ENCODE measurements at places on chromosomes 3 and 15.

DNA sequence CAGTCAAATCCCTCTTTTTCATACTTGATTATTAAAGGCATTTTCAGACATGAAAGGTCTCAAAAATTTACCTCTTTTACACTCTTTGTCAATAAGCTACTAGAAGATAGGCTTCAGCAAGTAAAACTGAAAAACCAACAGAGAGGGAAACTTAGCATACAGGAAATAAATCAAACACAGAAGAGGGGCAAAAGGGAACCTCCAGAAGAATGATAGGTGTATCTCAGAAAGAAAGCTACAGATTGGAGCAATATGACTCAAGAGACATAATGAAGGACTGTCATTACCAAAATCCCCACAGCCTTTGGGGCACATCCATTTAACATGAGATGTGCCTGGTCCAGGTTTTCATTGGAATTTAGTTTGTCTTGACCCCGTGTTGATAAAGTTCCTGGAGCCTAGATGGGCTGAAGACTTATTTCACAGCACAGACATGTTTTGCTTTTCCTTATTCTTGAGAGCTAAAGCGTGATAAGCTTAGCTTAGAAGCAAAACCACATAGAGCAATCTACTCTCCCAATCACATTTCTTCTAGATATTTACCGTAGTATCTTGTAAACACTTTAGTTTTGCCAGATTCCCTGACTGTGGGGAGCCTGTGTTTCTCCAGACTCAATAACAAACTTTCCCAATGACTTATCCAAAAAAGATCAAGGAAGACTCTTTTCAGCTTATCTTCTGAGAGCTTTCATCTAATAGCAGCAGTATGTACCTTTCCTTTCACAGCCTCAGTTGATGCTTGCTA, 11.7 kb downstream of the LRRFIP2 start:
- no peak for DNase-seq

DNA sequence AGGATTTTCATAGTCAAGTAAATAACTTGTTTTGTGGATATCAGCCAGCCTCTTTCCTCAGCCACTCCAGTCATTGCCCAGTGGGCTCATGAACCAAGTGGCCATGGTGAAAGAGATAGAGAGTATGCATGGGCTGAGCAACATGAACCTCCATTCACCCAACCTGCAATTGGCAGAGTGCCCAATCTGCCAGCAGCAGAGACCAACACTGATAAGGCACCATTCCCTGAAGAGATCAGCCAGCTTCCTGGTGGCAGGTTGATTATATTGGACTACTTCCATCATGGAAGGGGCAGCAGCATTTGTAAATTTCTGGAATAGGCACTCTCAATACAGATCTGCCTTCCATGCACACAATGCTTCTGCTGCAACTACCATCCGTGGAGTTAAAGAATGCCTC, 10.3 kb upstream of the MCF2L2 start:
- DNase-seq = peak; percentile 35

DNA sequence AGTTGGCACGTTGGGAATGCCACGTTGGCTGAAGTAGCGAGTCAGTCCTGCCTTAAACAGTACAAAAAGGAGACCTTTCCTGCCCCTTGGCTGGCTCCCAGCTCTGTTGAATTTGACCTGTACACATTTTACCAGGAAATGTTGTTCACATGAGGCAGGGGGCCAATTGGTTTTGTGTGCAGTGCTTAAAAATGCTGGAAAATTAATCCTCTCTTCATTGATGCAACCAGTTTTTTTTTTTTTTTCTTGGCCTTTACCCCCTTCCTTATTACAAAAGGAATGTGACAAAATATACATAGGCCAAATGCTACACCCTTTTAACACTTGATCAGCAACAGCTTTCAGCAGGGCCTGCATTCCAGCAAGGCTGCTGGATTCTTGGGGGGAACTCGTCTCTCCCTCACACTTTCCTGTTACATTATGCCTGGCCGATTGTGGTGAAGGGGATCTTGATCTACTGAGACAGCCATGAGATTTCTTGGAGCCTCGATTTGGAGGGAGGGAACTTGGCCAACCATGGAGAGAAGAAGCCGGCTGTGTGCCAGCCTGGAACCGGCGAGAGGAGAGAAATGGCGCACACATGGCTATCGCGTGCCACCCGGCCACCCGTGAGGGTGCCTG, 93.1 kb downstream of the DNASE1L3 start:
- DNase-seq = no peak

DNA sequence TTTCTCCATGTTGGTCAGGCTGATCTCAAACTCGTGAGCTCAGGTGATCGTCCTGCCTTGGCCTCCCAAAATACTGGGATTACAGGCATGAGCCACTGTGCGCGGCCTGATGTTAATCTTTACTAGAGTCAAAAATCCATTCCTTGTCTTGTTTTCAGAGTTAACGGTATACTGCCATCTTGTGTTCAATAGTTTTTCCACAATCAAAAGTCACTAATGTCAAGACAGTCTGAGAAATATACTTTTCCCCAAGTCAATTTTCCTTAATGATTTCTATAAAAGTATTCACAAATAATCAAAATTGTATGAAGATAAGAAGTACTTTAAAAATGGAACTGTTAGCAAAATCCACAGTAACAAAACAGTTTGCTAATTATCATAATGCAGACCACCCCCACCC, 8.5 kb downstream of the CRBN start:
- peak; percentile 8 for DNase-seq

- DNase-seq = no peak
These were observed 46.1 kb upstream of the TNFSF10 start for GRCh38 chr3:172569128-172570008.

DNA sequence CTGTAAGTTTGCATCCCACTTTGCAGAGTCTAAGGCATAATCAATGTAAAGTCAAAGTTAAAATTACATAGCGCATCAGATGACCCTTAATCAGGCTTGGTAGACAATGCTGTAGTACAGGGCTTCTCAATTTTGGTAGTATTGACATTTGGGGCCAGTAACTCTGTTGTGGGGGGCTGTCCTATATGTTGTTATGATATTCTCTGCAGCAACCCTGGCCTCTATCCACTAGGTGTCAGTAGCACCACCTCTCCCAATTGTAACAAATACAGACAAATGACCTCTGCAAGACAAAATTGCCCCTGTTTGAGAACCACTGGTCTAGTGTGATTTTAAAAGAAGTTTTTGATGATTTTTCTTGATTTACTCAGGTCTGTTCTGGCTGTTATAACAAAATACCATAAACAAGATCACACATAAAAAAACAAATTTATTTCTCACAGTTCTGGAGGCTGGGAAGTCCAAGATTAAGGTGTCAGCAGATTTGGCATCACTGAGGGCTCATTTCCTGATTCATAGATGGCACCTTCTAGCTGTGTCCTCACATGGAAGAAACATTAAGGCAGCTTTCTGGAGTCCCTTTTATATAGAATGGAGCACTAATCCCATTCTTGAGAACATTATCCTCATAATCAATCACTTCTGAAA, 37.6 kb upstream of the SLC9A9 start:
- DNase-seq = peak; percentile 65

- no peak for DNase-seq
These were observed 5.7 kb downstream of the PCCB start for GRCh38 chr3:136255672-136256406.

DNA sequence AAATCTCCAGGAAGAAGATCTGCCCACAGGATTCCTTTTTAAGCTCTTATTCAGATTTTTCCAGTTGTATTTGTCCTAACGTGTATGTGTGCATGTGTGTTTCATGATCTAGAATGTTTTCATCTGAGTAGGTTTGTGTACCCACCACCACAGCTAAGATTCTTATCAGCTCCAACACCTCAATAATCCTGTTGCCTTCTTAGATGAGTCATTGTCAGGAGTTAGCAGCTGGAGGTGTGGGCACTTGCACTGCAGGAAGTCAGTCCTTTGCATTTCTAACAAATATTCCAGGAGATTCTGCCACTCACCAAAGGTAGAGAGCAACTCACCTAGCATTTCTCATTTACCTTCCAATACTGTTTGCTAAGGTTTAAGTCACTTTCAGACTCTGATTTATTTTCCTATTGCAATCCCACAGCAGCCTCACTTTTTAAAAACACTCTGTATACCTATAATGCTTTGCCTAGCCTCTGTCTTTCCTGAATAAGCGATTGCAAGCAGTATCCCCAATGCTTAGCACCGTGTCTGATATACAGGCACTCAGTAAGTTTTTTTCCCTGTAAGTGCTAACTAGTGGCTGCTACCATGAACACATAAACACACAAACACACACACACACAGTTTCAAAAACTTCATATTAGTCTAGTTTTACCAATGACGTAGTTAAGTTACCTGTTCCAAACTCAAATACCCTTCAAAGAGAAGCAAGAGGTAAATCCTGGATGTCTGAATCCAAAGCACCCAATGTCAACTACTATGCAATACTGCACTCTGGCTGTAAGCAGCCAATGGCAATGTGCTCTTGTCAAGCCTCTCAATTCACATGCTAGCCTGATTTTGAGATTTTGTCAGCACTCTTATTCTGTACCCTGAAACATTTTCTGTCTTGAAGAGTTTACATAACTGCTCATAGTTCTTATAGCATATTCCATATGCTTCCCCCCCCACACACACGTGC, 713.5 kb upstream of the LMCD1 start:
- DNase-seq = no peak

GRCh38 chr3:30629746-30630145, 23.3 kb downstream of the TGFBR2 start:
- no peak for DNase-seq

DNA sequence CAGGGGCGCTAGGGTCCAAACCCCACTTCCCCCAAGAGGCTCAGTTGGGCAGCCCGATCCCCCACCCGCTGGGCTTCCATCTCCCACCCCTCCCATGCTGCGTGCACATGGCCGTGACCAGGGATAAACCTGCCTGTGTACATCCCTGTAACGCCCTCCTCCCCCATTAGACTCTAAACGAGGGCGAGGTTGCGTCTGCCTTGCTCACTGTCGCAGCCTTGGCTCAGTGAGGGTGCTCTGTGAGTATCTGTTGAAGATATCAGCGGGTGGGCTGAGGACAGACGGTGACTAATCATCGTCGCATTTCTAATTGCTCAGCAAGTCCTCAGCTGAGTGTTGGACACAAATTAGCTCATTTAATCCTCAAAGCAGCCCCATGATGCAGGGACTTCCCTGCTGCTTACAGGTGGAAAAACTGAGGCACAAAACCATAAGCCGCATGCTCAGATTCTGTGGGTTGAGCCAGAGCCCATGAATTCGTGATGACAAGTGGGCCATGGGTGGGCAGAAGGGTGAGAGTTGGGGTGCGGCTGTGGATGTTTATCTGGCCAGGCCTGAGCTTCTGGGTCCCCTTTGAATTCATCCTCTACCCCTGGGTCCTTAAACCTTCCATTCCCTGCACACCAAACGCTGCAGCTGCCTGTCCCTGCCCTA, 26.0 kb downstream of the FBLN2 start:
- no peak for DNase-seq

GRCh38 chr15:82900511-82901060, 51.9 kb downstream of the HOMER2 start:
- DNase-seq = no peak

DNA sequence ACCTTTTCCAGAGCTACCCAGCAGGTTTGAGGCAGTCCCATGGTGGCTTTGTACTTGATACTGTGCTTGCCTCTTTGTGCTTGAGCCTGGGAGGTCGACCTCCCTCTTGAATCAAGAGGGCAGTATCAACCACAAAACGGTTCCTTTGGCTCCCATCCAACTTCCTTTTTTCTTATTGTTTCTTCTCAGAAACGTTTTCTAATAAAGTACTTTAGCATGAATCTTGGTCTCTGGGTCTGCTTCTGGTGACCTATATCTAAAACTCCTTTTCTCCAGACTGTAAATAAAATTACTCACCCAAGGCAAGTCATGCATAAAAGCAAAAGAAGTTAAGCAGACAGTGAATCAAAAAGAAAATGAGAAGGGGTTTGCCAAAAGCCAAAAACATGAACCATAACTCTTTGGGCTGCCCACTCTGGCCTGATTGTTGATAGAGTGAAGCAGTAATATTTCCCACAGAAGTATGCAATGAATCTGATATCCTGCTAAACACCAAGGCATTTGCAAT, 112.2 kb upstream of the SLC4A7 start:
- peak; percentile 17 for DNase-seq

GRCh38 chr15:63582718-63583426, 14.3 kb upstream of the FBXL22 start:
- DNase-seq = no peak

GRCh38 chr3:178022599-178022998, 513.6 kb upstream of the KCNMB2 start:
- DNase-seq = no peak

DNA sequence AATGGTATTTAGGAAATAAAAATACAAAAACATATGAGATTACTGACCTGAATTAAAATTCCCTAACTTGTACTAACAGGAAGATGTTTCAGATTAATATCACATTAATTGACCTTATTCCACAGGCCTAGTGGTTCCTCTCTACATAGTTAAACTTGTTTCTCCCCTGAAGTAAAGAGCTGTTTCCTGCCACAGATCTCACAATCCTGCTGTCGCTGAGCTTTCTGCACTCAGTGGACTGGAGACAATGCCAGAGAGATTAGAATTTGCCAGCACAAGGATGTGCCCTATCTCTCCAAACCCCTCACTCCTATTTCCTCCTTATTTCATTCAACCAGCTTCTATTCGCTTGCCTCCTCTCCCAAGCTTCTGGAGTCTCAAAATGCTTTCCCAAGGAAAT, 130.6 kb downstream of the CTNNB1 start:
- DNase-seq = no peak

GRCh38 chr3:192687488-192688152, 39.7 kb downstream of the FGF12 start:
- no peak for DNase-seq

- DNase-seq = no peak
These were observed 56.0 kb upstream of the ATP2B2 start for GRCh38 chr3:10561162-10561945.

- DNase-seq = no peak
These were observed 9.8 kb downstream of the CCR4 start for GRCh38 chr3:32961189-32961715.

GRCh38 chr3:114554731-114555130, 260.9 kb downstream of the TIGIT start:
- DNase-seq = no peak

DNA sequence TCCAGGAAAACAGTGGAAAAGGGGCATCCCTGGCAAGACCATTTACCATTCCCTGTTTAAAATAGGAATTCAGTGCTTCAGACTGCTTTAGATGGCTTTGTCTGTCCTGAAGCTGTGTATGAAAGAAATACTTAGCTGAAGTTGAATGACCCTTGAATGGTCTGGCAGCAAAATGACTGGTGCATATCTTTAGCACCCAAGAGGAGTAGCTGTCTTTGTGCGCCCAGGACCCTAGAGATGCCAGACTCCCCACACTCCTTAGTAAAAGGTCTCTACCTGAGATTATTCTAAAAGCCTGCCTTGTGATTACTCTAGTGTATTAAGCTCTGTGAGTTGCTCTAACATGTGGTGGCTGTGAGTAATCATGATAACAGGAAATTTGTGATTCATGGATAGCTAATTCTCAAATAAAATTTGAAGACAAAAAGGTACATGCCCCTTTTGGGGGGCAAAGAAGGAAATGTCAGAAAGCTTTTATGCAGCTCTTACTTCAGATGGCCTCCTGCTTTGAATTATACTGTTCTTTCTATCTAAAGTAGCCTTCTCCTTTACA, 3.2 kb downstream of the MAPKBP1 start:
- DNase-seq = no peak

GRCh38 chr3:25259871-25260270, 168.2 kb upstream of the RARB start:
- no peak for DNase-seq

- no peak for DNase-seq
These were observed 160.5 kb upstream of the NR2E3 start for GRCh38 chr15:71649894-71650293.

- DNase-seq = no peak
These were observed 11.4 kb downstream of the FHIT start for GRCh38 chr3:61239871-61240270.
